ENCODE measurements at places on chromosomes 2 and 18.

DNA sequence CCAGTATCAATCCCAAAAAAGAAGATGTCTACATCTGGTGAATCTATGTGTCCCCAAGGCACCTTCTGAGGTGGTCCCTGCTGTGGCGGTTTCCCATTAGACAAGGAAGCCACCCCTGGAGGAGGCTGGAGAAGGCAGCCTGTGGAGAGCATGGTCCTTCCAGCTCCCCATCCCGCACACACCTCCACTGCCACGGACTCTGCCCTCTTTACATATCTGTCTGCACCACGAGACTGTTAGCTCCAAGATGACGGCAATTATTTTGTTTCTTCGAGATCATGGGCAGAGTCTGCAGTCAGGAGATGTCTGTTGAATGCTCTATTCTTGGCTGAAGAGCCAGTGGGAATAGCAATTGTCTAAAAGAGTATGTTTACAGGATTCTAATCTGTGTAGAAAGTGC lies 132.0 kb downstream of the OSR1 start:
- no peak for DNase-seq

DNA sequence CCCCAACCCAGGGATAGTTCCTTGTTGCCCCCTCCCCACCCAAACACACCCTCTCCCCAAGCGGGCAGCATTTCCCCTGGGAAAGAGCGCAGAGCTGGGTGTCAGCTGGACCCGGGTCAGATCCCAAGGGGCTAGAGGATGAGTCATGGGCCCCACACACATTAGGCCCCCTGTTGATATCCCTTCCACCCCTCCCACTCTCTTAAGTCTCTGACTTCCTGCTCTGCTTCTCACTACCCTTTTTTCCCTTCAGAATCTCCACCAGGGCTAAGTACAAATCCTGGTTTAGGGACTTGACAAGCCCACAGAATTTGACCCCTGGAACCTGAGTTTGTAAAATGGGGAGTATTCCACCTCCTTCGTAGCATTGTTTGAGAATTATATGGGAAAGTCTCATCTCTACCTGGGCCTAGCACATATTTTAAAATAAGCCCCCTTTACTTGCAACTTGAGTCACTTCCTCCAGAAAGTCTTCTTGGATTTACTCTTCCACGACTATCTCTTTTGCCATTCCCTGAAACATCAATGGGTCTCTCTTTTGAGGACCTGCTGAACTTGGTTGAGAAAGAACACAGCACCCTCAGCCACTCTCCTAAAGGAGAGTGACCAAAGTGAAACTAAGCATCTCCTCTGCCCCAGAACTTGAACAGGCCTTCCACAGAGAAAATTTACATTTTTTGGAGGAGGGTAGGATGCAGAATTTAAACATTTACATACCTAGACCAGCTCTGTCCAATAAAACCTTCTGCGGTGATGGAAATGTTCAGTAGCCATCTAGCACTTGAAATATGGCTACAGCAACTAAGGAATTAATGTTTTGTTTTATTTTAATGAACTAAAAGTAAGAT lies 4.7 kb downstream of the RTKN start:
- no peak for DNase-seq

DNA sequence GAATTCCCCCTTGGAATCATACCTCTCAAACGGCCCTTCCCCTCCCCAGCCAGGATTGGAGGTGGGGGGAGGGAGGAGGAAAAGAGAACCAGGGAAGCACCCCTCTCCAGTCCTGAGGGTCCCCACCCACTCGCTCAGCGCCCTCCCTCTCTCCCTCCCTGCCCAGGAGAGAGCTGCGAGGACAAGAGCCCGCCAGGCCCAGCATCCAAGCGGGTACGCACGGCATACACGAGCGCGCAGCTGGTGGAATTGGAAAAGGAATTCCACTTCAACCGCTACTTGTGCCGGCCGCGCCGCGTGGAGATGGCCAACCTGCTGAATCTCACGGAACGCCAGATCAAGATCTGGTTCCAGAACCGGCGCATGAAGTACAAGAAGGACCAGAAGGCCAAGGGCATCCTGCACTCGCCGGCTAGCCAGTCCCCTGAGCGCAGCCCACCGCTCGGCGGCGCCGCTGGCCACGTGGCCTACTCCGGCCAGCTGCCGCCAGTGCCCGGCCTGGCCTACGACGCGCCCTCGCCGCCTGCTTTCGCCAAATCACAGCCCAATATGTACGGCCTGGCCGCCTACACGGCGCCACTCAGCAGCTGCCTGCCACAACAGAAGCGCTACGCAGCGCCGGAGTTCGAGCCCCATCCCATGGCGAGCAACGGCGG lies 14.4 kb downstream of the HOXD3 start:
- DNase-seq: no peak

DNA sequence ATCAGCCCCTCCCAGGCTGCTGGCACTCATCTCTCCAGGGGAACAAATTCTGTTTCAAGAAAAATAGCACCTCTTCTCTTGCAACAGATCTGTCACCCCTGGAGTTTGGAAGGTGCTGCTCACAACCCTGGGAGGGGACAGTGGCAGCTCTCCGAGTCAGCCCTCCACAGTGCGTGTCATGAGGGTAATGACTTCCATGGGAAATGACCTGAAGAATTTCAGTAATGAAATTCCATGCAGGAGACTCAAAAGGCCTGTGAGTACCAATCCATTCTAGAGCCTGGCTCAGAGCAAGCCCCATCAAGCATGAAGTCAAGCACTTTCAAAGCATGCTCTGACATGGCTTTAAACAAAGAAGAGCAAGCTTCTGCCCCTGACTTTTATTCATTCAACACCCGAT lies 276.3 kb upstream of the PARD3B start:
- DNase-seq: no peak

DNA sequence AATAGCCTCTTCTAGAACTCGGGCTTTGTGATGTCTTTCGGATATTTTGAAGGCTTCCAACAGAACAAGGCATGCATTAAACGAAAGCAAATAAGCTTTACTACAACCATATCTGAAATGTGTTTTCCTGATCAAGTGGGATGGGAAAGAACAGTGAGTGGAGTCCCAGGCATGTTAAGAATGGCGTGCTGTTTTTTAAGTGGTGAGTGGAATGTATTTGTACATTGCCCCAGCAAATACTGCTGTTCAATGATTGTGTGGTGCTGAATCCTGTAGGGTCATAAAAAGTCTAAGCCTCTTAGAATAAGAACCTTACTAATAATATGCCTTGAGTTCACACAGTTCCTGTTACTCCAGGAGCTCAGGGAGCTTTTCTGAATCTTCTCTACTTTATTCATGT lies 52.5 kb downstream of the POMC start:
- no peak for DNase-seq
